ENCODE measurements at places on chromosomes 3 and 15.

GRCh38 chr3:31765871-31766270 is 215.2 kb downstream of the OSBPL10 start:
- no peak for DNase-seq

DNA sequence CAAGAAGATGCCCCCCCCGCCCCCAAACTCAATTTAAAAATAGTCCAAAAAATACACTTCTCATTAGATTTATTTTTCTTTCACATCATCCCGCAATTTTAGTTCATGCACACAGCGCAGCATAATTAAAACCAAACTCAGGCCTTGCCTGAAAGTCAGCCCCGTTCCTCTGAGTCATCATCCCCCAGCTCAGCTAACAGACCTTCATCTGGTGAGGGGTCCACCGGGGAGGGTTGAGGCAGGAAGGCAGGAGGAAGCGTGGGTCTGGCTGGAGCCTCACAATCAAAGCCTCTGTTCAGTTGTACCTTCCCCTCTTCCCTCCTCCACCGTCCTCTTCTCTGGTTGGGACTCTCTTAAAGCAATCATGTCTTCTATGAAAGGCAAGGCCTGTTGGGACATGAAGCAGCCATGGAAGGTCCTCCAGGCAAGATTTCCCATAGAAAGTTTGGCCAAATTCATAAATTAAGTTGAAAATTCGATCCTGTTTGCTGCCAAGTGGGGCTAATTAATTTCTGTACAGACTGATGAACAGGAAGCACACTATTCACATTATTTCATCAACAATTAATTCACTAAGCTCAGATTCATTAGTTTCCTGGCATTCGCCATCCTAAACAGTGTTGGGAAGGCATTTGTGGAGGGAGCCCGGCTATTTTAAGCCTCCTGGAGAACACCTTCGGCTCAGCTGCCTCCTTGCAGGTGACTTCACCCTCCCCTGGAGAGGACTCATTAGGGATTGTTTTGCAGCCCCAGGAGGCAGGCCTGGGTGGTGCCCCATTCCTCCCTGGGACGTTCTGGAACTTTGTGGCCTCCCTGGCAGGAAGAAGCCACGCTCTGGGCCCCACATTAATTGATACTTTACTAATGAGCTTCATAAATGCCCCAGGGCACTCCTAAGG is 72.3 kb upstream of the BNC1 start:
- no peak for DNase-seq

- DNase-seq: no peak
These were observed 28.6 kb upstream of the CEMIP start for GRCh38 chr15:80750575-80750974.

DNA sequence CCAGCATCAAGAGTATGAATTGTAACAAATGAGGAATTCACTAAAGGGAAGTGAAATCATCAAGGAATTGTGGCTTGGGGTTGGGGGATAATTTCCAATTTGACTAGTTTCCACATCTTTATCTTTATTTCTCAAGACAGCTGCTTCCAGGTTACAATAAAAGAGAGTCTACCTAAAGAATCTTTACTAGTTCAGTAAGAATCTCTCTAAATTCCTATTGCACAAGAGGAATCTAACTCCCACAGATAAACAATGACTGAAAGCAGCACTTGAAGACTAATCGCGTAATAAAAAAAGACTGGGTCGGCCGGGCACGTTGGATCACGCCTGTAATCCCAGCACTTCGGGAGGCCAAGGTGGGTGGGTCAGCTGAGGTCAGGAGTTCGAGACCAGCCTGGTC is 194.4 kb downstream of the KBTBD8 start:
- DNase-seq: no peak

GRCh38 chr3:119240101-119240590 is 532 bp downstream of the B4GALT4 start:
- DNase-seq: no peak
